ENCODE measurements at places on chromosomes 5 and 9.

- no peak for DNase-seq
Measured at GRCh38 chr5:9105851-9106250, 440.0 kb downstream of the SEMA5A start.

DNA sequence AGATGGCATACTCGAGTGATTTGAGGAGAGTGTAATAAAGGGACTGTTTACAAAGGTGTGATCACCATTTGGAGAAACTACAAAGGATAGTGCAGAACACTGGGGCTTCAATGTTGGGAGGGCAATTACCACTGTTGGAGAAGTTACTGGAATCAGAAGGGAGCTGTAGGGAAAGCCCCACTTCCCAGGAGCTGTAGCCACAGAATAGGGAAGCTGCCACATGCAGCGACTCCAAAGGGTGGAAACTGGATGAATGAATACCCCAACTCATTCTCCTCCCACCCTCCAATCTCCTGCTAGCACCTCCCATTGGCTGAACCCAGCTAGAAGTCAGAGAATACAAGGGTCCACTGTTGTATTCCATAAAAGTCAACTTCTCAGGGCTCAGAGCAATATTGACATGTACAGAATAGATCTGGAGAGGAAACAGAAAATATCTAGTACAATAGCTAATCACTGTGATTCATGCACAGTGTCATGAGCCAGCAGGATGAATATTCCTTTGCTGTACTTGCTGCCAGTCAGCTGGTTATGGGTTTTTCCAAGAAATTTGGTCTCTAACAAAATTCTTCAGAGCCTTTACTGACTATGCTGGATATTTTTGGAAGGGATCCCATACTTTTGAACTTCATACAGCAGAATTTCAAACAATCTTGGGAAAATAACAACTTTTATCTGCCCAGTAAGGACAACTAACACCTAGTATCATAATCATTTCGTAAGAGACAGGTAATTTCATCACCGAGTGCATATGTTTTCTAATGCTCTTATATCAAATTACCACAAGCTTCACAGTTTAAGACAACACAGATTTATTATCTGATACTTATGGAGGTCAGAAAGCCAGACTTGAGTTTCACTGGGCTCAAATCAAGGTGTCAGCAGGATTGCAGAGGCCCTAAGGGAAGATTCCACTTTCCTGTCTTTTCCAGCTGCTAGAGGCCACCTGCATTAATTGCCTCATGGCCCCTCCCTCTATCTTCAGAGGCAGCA lies 39.6 kb downstream of the PDCD1LG2 start:
- no peak for DNase-seq

DNA sequence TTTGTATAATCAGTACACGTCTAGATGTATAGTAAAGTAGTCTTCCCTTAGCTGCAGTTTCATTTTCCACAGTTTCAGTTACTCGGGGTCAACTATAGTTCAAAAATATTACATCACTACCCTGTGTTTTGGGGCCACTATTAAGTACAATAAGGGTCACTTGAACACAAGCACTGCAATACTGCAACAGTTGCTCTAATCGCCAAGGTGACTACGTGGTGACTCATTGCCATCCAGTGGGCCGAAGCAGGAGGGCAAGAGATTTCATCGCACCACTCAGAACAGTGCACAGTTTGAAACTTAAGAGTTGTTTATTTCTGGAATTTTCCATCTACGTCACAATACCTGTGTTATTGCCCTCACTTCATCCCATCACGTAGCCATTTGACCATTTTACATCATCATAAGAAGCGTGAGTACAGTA lies at the start of gene ARL14EPL:
Gene ARL14EPL (plus strand): TSS at position 379 of the 424 bp plus-strand sequence. CDS start 18,994 bp downstream, outside the sequence.
- peak; percentile 99 for DNase-seq

GRCh38 chr5:140953234-140953633 lies 13.0 kb upstream of the PCDHAC2 start:
- DNase-seq = no peak

DNA sequence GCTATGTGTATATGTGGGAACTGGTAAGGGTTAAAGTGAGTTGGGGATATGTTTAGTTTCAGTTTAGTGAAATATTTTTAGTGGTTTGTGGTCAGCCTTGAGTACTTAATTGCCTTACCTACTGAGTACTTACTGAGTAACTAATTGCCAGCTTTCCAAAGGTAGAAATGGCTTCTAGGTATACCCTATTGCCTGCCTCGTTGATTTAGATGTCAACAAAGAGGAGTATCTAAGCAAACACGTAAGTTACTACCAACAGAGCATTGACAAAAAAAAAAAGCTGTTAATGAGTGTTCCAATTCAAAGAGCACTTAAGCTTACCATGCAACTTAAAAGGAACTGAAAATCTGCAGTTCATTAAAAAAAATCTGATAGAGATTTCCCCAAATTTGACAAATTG lies 8.8 kb downstream of the ATP10B start:
- no peak for DNase-seq

- DNase-seq = no peak
Measured at GRCh38 chr5:138408023-138408422, 30.8 kb upstream of the REEP2 start.

- no peak for DNase-seq
Measured at GRCh38 chr9:70411121-70411929, 3.1 kb downstream of the KLF9 start.

- no peak for DNase-seq
Measured at GRCh38 chr5:170743876-170744212, 39.7 kb upstream of the GABRP start.
